SK-N-SH treated with all-trans-retinoic acid at 6 μM for 48 hours (cell line): ENCODE measurements at places on chromosomes 1 and 21.

DNA sequence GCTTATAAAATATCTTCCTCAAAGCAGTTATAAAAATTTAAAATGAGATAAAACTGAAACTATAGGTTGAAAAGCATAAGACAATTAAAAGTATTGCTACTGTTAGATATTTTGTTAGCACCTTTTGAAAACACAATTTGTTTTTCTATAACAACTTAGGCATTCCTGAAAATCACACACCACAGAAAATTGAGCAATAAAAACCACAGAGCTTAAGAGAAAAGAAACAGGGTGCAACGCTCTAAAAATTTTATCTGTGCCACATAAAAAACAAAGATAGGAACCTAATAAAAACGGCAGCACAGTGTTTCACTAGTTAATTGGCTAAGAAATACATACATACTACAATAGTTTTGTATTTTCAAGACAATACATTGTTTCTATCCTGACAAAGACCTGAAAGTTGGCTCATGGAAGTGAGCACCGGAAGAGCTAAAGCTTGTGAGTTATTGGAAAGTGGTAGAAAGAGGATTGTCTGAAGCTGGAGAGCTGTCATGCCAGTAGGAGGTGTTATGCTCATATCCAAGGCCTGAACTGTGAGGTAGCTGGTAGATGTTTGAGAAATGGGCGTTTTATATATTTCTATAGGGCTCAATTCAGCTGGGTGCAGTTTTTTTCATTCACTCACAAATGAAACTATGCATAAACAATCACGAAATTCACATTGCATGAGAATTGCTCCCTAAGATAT is 45.8 kb downstream of the RGS7 start:
- ATAC-seq = no peak

DNA sequence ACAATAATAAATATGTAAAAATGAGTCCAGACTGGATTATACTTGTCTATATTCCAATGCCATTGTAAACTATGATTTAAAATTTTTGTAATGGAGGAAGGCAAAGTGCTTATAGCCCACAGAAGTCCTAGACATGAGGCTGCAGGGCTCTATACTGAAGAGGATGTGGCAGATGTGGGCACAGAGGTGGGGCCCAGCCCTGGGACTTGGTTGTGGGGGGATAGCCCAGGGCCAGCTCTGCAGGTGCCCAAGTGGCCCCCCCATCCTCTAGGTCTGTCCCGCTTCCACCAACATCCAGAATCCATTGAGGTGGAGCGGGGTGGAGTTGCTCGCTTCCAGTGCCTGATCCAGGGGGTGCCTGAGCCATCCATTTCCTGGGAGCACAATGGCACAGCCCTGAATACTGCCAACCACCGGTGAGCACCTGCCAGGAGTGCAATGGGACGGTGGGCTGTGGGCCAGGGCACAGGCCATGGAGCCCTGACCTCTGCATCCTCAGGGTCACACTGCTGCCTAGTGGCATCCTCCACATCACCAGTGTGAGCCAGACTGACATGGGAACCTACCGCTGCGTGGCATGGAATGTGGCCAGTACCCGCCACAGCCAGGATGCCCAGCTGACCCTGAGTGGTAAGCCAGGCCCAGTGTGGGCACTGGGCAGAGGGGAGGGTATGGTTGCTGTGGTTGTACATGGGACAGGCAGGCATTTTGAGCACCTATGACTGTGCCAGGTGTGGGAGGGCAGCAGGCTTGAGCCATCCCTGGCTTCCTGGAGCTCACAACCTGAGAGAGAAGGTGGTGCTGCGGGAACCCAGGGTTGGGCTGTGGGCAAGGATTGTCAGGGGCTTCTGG is 21.0 kb downstream of the SLC27A3 start:
- no peak for ATAC-seq

- ATAC-seq = no peak
Observed at GRCh38 chr1:210129092-210129491, 103.5 kb upstream of the SERTAD4 start.

DNA sequence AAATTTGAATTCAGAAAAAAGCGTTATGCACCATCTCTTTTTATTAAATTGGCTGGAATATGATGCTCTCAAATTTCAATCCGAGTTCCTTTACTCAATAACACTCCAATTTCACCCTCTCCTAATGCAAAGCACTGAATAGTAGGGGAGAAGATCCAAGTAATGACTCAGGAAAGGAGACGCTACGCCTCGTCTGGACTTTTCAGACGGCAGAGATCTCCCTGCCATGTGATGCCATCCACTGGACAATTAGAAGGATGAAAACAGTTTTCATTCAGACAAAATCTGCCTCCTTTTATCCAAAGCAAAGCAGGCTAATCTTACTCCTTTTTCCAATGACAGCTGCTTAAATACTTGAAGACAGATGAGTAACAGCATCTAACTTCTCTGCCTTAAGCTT is 242.4 kb upstream of the GREM2 start:
- ATAC-seq = peak; percentile 100

DNA sequence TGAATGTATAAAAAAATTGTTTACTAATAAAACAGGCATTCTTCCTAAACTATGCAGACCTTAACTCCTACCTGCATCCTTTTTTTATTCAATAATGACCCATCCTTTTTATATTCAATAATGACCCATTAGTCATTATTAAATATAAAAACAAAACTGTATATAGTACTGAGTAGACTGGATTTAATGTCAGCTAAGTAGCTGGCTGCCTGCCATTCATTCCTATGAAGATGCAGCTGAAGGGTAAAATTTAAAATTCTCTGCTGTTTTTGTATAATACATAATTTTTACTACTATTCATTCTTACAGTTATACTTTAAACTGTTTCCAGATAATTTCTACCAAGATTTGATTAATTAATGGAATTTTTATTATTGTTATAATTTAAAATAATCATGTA is 79.3 kb downstream of the DENND1B start:
- ATAC-seq = peak; percentile 55; the same call in 2 of the 3 replicates

- peak; percentile 84 for ATAC-seq
Observed at GRCh38 chr1:216457356-216457755, 34.1 kb upstream of the USH2A start.

- peak; percentile 26 for ATAC-seq
Observed at GRCh38 chr1:161955606-161956005, 68.1 kb downstream of the OLFML2B start.

GRCh38 chr1:248625971-248626370 is 8.9 kb downstream of the OR2T11 start:
- no peak for ATAC-seq

GRCh38 chr1:182889997-182890396 is 50.9 kb downstream of the DHX9 start:
- peak; percentile 21 for ATAC-seq

DNA sequence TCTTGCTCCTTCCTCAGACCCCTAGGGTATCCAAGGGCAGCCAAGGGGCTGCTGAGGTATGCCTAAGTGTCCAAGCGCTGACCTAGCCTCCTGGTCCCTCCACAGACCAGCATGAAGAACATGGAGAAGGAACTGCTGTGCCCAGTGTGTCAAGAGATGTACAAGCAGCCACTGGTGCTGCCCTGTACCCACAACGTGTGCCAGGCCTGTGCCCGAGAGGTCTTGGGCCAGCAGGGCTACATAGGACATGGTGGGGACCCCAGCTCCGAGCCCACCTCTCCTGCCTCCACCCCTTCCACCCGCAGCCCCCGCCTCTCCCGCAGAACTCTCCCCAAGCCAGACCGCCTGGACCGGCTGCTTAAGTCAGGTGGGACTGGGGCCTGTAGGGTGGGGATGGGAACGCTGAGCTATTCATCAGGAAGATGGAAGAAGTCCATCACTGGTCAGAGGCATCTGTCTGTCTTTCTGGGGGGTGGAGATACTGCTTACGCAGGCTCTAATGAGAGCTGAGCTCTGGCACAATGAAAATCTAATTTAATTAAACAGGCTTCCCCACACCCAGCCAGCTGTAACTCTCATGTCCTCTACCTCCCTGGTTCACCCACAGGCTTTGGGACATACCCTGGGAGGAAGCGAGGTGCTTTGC is 1.8 kb downstream of the TRIM46 start:
- ATAC-seq = no peak

DNA sequence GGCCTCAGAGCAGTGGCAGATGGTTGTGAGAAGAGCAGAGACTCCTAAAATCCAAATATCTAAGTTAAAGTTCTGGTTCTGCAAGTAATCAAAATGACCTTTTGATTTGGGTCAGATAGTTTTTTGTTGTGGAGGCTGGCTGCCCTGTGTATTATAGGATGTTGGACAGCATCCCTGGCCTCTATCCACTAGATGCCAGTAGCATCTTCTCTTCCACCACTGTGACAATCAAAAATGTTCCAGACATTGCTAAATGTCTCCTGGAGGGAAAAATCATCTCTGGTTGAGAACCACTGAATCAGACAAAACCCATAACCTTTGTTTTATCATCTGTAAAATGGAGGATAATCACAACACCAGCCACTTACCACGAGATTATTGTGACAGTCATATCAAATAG is 5.9 kb upstream of the DPT start:
- peak; percentile 77 for ATAC-seq

DNA sequence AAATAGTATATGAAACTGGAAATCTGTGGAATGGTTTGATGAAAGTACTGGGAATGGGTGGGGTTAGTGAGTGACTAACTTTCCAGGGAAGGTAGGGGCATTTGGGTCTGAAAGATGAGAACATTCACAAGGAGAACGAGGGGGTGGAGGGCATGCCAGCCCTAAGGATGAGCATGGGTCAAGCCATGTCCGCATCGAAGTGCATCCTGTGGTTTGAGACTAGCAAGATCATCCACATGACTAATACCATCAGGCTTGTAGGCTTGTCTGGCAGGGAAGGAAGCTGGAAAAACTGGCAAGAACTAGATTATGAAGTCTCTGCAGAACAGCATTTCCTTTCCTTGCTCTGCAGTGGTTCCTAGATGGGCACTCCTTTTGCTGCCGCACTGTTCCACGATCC is 70.4 kb upstream of the UBE2U start:
- peak; percentile 94 for ATAC-seq

GRCh38 chr1:225653463-225654276 is 747 bp upstream of the ENAH start:
- ATAC-seq = peak; percentile 36

- no peak for ATAC-seq
Observed at GRCh38 chr1:157245823-157246222, 107.6 kb upstream of the ETV3 start.

DNA sequence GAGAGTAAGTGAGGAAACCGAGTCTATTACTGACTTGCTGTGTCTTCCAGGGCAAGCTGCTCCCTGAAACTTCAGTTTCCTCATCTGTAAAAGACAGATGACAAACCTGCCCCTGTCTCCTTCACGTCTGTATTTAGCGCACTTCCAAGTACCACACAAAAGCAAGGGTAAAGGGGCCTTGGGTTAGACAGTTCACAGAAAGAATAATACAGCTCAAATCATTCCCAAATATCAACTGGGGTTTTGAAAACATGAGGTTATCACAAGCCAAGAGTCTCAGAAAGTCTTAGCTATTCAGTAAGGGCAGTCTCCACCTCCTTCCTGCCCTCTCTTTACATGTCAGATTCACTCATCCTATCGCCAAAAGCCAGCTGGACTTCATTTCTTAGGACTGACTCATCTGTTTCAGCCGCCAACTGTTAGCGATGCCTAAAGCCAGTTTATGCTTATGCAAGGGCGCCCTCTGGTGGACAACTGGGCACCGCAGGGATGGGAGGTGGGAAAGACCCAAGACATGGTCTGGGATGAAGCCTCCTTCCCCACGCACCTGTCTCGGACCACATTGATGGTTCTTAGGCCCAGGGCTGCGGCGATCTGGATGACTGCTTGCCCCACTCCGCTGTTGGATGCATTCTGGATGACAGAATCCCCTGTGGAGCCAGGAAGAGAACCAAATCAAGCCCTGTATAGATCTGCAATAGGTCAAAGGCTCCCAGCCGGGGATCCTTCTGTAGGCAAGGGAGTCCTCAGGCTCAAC is 21.1 kb upstream of the SRSF4 start:
- ATAC-seq = peak; percentile 100

DNA sequence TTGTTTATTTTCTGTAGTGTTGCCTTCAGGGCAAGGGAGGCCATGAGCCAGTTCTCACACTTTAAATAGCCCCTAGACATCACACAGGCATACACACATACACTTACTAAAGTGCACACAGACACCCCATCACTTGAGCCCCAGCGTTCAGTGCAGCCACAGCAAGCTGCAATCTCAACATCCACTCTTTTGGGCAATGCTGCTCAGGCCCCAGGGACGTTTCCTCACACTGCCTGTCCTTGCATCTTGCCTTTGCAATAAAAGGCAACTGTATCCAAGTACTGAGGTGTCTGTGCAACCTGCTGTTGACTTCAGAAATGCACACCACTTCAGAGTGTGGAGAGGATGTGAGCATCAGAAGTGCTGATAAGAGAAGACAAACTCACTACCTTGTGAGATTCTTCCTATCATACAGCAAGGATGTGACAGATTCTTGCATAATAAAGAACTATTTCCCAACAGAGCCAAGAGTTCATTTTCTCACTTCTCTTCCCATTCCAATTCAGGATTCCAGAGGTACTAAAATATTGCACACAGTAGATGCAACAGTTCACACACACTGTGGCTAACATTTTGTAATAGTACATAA is 36.2 kb downstream of the IRF2BP2 start:
- no peak for ATAC-seq

- no peak for ATAC-seq
Observed at GRCh38 chr1:158577561-158577960, 2.1 kb downstream of the OR10X1 start.

DNA sequence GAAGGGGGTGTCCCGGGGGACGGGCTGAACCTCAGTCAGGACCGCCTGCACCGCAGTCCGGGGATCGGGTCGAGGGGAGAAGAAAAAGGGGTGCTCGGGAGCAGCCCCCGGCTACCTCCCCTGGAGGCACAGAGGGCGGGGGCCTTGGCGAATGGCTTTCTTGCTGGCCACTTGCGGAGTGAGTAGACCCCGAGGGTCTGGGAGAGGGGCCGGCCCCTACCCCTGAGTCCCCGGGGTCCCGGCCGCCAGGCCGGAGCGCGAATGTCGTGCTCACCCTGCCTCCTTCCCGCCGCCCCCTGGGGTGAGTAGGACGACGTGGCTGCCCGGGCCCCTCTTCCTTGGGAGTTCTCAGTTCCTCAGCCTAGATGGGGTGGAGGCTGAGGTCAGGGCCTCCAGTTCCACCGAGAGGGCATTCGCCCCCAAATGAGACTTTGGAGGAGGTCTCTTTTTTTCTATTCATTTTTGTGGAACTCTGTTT is 113.0 kb downstream of the OSBPL9 start:
- ATAC-seq = peak; percentile 61

GRCh38 chr21:36149788-36150711 is 6.6 kb upstream of the DOP1B start:
- ATAC-seq = peak; percentile 35

DNA sequence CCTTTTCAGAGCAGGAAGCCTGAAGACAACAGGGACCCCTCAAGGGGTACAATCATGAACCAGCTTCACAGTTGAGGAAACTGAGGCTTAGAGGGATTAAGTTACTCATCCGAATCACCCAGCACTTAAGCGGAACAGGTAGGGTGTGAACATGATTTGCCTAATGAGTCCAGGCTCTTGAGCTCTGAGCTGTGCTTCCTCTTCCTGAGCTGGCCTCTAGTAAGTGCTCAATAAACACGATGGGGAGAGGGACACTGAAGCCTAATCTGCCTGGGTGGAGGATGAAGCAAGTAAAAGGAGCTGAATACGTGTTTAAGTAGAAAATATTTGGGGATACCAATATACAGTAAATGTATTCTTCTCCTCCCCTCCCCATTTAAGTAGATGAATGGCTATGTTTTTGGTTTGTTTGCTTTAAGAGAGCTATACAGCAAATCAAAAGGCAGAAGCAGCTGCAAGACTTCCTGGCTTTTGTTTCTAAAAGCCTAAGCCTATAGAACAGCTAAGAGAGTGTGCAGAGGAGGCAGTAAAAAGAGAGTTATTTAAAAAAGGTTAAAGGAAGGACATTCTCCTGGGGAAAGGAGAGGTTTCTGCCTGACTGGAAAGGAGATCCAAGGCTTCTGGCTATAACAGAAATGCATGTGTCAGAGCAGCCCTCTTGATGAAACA is 20.5 kb downstream of the STPG1 start:
- ATAC-seq = no peak
